DND-41 (cell line): ENCODE measurements at places on chromosomes 4 and X.

DNA sequence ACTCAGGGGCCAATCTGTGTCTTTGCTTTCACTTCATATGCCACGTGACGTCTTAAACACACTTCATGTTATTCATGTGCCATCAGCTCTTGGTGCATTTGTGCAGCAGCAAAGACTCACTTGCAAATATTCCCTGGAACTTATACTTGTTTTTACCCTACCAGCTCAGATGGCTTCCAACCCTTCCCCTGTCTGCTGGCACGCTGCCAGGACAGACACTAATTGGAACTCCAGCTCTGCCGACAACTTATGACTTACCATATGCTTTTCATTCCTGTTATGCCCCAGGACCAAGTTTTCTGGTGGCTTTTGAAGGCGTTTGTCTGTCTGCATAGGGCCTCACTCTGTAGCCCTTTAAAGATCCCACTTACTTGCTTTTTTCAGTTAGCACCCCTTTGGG lies 261.7 kb upstream of the GNPDA2 start:
- DNase-seq = no peak

DNA sequence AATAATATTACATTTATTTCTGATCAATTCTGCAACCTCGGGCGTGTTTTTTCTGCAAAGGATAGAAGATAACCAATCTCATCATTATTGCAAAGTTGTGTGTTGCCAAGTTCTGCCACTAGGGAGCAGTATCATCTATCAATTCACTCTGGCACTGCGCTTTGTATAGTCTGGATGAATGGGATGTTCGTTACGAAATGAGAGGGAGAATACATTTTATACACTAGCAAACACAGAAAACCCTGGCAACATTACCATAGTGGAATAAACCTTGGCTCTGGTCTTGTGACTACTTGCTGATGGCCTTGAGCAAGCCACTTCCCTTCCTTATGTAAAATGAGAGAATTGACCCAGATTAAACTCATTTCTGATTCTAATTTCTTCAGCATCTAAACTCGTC lies 97.5 kb upstream of the ZNF518B start:
- peak; percentile 49 for DNase-seq

GRCh38 chr4:39274503-39274902 lies 91.7 kb downstream of the RFC1 start:
- DNase-seq = no peak

- no peak for DNase-seq
These were observed 15.0 kb downstream of the ABLIM2 start for GRCh38 chr4:8143392-8144140.

- DNase-seq = no peak
These were observed 24.0 kb downstream of the MEPE start for GRCh38 chr4:87856816-87857215.

- no peak for DNase-seq
These were observed 42.9 kb downstream of the EVC start for GRCh38 chr4:5753766-5754528.

DNA sequence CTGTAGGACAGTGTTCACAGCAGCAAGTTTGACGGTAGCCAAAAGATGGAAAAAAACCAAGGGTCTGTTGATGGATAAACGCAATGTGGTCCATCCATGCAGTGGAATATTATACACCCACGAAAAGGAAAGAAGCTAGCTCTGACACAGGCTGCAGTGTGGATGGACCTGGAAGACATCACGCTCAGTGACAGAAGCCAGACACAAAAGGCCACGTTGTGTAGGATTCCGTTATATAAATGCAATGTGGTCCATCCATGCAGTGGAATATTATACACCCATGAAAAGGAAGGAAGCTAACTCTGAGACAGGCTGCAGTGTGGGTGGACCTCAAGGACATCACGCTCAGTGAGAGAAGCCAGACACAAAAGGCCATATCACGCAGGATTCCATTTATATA lies 105.5 kb upstream of the SHOX start:
- DNase-seq = no peak

GRCh38 chr4:11287055-11287454 lies 141.6 kb downstream of the HS3ST1 start:
- no peak for DNase-seq

DNA sequence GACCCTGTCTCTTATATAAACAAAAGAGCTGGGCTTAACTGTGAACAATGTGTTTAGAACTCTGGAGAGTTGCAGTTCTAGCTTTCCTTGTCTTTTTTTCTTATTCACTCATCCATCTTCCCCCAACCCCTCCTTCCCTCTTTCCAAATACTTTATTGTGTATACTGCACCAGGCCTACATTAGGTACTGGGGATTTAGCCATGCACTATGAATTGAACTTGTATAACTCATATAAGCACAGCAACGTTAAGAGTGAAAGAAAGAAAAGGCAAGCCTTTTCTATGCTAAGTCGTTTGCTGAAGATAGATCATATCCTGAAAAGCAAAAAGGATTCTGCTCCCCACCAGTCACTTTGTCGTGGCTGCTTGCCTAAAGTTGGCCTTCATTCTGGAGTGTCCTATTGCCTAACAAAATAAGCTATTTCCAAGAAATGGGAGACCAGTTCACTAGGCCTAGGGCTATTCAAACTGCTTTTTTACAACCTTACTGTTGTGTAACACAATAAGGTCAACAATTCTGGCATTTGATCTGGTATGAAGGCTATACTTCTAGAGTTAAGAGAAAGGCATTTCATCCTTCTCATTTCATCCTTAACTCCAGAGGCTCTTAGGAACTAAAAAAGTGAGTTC lies 32.2 kb downstream of the CCNI start:
- DNase-seq = no peak

GRCh38 chrX:24513416-24513815 lies 48.3 kb downstream of the PDK3 start:
- DNase-seq = no peak

DNA sequence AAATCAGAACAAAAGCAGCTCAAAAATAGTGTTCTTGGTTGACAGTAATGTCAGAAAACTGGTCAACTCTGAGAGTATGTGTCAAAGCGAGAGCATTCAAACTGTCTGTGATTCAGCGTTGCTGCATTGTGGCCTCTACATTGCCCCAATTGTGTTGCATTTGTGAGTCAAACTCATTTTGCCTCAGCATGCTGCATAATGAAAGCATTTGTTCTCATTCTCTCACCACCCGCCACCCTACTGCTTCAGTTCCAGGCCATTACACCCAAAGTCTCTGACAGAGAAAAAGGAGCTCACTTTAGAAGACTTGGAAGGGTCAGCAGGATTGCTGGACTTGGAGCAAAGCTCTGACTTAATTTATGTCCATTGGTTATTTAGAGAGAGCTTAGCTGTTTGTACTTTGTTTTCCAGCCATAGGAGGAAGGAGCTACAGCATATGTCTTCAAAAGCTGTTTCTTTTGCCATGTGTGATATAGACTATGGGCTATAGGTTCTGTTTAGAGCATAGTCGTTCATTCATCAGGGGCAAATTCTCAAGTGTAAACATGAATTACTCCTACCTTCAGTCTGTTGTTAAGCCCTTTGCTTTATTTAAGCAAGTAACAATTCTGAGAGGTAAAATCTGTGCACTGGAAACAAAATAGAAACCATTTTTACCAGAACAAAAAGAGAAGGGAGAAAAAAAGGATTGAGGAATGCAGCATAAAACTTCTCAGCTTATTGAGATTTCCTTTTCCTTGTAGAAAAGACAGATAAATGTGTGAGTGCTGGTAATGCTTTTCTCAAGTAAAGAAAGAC lies 153.4 kb upstream of the ANK2 start:
- DNase-seq = no peak

DNA sequence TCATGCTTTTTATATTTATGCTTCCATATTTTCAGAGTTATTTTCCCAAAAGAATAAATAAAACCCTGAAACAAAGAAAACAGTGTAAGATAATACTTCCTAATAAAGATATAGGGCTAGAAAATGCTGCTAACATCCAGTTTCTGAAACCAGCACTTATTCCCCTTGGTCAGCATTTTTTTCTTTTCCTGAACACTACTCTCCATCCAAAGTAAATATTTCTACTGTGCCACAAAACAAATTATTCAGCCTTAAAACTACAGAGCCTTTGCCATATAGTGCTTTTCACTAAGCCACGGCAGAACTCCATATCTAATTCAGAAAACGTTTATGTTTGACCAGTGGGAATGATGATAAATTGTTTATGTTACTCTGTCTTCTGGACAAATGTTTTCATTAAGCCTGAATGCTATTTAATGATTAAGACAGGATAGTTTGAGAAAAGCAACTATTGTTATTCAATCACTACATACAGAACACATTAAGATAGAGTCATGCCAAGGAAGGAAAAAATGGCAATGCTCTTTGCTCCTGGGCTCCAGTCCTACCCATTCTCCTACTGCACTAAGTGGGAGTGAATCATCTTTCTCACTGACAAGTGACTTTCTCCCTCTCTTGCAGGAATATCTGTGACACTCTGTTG lies 723.9 kb downstream of the FAT4 start:
- DNase-seq = no peak

DNA sequence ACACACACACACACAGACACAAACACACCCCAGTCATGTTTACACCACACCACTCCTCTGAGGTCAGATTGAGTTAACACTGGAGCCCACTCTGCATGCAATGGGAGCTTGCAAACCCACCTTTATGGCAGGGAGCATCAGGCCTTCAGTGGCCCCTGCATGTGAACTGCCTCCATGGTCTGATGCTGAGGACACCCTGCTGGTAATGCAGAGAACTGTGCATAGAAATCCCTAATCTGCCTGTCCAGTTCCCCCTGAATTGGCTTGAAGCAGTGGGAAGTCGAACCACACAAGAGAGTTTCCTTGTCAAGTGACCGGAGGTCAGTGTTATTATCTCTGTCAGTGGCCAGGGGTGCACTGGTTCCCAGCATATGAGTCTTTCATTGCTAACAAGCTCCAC lies 59.8 kb downstream of the ANOS1 start:
- DNase-seq = no peak

DNA sequence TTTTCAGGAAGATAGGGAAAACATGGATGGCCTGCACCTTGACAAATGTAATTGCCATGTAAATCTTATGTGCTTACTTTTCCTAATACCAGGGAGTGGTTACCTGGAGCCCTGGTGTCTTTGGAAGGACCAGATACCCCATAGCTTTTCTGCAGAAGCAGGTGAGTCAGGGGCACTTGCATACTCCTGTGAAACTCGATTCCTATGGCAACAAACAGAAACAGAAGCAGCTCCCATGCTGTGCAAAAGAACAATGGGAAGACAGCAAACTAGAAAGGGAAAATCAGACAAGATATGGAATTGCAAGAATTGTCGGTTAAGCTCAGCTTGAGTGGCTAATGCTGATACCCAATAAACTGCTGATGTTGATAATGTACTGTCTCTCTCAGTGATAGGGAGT lies 117.4 kb upstream of the AFF2 start:
- no peak for DNase-seq

DNA sequence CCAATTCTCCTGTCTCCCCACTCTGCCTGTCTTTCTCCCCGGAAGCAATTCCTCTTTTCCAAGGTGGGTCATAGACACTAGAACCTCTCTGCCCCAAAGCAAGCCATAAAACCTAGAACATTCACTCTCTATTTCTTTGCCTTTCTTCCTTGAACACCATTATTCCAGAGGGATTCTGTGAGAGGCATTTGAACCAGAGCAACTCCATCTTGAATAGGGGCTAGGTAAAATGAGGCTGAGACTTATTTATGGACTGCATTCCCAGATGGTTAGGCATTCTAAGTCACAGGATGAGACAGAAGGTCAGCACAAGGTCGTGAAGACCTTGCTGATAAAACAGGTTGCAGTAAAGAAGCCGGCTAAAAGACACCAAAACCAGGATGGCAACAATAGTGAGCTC lies 13.7 kb upstream of the GPAT3 start:
- DNase-seq = no peak

DNA sequence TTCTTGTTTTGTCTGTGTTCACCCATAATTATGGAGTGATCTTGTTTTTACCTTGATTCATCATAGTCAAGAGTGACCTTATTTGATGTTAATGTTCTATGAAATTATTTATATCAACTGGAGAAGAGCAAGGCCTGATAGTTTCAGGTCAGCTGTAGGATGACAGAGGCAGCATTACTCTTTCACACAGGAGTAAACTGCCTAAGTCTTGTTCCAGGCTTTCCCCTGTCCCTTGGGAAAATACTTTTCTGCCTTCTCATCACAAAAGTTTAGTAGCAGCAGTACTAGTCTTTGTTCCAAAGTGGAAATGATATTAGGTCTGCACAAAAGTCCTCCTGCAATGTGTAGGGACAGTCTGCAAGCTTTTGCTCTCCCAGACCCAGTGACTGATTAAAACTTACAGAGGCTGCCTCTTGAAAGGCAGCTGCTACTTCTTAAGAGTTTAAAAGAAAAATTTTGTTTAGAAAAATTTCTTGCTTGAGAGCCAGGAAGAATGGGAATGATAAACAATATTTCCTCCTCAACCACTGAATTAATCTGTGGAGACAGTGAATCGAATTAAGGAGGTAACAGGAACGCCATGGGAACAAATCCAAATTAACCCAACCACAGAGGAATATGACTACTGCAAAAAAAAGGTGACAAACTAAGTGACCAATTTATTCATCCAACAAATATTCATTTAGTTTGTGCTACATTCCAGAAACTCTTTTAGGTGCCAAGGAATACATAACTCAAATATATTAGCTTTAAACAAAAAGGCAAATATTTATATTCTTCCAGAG lies 991.4 kb upstream of the PABPC4L start:
- no peak for DNase-seq

GRCh38 chr4:57424232-57424897 lies 314.2 kb upstream of the IGFBP7 start:
- DNase-seq = no peak

DNA sequence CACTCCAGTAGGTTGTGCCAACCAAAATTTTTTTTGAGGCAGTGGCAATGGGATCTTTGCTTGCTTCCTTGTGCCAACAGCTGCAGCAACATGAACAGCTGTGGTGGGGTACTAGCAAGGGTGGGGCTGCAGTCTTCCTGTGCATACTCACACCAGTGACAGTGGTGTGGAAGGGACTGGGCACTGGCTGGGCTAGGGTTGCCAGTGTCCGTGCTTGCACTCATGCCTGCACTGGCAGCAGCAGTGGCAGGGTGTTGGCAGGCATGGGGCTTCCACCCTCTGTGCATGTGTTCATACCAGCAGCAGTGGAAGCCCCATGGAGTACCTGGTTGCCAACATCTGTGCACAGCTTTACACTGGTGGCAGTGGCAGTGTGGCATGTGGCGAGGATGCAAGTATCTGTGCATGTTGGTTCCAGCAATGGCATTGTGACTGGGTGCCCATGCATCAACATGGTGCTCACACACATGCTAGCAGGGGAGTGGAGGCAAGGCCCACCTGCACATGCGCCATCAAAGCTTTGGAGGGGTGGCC lies 1312.6 kb downstream of the PCDH18 start:
- no peak for DNase-seq

DNA sequence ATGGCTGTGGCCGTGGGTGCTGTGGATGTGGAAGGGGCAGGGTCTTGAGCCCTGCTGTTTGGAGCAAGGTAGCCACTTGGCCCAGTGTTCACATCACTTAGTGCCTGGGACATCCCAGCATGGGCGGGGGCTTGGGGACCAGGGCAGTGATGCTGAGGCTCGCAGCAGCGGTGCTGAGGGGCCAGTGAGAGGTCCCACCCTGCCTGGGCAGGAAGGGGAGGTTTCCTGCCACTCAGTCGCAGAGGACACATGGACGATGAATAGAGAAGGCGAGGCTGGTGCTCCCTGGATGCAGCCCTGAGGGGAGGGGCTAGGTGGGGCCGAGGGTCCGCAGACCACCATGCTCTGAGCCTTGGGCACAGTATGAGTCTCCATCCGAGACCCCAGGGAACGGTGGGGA lies 25.7 kb downstream of the DOK7 start:
- DNase-seq = no peak
